Activated naive CD4-positive, alpha-beta T cell treated with Interleukin-2 at 50 U/mL for 16 hours (primary cell): ENCODE measurements at places on chromosomes 3 and 15.
A peak's percentile ranks its signal among the peaks of the same experiment; 100 is the strongest.

DNA sequence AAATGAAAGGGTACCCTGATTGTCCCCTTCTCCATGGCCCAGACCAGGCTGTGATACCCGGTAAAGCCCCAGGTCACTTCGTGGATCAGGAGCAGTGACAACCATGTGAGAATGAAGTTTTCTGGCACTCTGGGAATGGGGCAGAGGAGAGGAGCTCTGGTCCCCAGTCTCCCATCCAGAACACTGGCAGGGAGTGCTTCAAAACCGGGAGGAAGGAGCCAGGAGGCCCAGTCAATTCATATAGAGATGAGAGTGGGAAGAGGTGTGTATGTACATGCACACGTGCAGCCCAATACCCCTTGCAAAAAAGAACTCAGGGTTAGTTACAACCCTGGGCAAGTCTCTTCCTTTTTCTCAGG is 101.4 kb upstream of the TLE3 start:
- no peak for DNase-seq

GRCh38 chr3:121748680-121749275 is 763 bp downstream of the GOLGB1 start:
- no peak for DNase-seq

DNA sequence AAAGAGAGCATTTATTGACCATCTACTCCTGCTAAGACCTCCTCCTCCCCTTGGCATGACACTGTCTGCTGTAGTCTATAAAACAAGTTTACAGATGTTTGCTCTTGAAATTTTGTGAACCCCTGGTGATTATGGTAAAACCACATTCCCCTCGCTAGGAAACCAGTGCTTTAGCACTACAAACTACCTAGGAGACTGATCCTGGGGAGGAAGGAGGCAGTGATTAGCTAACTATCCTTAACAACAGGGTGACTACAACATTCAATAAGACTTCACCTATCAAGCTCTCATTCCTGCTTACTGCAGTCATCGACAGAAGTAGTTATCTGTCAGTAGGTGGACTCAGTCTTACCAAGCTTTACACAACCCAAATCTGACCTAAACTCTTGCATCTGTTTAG is 371.3 kb downstream of the TUSC7 start:
- no peak for DNase-seq

DNA sequence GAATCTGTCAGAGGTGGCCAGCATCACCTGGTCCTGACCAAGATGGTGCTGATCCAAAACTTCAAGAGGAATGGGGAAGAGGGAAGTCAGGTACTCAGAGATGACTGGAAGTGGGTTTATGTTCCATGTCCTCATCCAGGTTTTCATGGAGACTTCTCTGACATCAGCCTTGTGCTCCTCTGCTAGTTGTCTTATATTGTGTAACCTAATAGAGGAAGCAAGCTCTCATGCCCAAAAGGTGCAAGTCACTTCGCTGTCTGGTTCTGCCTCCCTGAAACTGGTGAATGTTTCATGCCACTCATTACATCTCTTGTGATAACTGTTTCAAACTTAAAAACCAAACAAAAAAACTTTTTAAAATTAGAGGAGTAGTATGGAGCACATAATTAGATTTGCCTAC is 127.2 kb upstream of the MANF start:
- DNase-seq = no peak

GRCh38 chr3:62134061-62134496 is 239.3 kb downstream of the FEZF2 start:
- DNase-seq = no peak

DNA sequence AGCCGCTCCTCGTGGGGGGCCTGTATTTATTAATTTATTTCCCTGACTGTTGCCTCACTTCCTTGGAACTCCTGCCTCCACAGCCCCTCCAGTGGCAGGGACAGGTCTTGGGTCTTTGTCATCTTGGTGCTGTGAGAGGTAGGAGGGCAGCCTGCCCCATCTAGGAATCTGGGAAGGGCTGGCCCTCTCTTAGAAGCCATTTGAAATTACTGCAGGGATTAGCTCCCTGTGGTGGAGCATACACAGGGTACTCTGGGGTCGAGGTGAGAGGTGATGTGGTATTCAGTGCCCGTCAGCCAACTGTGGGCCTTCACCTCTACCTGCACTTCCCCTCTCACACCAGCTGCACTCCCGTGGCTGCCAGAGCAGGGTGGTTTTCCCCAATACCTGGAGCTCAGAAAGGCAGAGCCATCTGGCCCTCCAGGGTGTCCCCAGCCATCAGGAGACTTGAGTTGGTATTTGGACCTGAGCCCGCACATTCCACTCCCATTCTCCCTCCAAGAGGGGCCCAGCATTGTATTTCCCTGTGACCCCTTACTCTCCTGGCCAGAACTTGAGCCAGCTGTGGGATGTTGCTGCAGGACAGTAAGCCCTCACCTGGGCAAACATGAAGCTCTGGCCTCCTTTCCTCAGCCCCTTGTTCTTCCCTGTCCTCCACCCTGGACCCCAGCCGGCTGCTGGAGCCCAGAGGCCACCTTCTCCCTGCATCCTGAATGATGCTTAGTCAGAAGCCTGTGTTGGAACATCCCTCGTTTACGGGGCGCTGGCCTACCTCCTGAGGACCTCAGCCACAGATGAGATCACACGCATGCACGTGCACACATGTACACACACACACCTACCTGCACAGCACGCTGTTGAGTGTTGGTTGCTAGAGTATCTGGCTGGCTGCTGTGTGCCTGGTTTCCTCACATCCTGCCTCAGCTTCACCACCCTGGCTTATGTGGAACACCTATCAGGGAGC is 2.0 kb upstream of the JMJD7 start:
- DNase-seq = no peak

- no peak for DNase-seq
Observed at GRCh38 chr3:159732172-159733111, 256.2 kb upstream of the IL12A start.

DNA sequence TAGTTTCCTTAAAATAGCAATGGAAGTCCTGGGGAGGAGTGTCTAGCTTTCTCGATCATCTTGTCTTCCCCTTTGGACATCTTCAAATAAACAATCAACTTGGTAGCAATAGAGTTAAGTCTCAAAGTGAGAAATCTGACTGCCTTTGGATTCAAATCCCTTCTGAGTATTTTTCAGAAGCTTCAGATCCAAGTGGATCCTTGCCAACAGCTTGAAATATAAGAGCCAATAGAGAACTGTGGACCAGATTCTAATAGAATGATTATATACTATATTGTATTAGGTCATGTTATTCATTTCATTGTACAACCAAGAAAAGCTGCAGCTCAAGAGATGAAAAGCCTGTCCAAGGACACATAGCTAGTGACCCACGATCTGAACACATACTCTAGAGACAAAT is 60.2 kb downstream of the SYNPR start:
- no peak for DNase-seq

DNA sequence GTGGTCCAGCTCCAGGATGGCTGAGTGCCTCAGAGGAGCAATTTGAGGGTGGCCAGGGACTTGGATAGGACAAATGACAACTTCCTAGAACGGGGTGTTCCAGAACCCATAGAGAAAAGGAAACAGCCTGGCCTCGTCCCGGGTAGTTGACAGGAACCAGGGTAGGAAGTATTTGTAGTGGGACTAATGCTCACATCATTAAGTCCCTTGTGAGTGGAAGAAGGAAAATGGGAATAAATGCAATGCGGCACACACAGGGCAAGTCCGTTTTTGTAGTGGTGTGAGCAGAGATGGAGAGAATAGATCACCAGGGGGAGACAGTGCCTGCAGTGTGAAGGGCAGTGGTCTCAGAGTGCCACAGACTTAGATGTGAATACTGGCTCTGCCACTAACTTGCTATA is 19.6 kb downstream of the TIMP4 start:
- DNase-seq = peak; percentile 15

DNA sequence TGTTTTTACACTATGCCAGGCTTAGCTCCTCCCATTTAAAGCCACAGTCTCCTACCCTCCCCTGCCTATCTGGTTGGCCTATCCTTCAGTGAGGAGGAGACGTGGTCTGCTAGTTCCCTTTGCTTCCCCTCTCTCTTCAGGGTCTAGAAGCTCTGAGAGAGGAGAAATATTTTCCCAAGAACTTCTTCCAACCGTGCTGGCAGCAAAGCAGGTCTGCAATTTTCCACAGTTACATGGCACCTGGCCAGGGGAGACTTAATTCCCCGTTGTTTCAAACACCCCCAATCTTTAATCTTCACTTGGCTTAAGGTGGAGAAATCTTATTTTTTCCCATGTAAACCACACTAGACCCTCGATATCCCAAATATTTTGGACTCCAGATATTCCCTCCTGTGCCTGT is 149.5 kb upstream of the MCTP2 start:
- DNase-seq = no peak

DNA sequence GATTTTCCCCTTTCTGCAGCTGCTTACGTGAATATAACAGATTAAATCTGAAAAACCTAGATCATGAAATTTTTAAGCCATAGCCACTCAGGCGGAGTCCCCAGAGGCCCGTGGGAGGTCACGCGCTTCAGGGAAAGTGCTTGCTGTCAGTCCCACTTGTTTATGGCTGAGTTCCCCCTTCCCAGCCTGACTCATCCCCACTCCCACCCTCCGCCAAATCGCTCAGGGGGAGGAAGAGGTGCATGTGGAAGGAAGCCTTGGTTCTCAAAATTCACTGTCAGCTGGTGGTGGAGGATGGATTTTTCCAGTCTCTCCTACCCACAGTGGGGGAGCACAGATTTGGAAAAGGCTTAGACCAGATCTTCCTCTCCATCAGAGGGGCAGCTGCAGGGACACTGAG is 67.4 kb downstream of the CORO2B start:
- DNase-seq = no peak

GRCh38 chr3:24405057-24405456 is 89.6 kb downstream of the THRB start:
- no peak for DNase-seq

DNA sequence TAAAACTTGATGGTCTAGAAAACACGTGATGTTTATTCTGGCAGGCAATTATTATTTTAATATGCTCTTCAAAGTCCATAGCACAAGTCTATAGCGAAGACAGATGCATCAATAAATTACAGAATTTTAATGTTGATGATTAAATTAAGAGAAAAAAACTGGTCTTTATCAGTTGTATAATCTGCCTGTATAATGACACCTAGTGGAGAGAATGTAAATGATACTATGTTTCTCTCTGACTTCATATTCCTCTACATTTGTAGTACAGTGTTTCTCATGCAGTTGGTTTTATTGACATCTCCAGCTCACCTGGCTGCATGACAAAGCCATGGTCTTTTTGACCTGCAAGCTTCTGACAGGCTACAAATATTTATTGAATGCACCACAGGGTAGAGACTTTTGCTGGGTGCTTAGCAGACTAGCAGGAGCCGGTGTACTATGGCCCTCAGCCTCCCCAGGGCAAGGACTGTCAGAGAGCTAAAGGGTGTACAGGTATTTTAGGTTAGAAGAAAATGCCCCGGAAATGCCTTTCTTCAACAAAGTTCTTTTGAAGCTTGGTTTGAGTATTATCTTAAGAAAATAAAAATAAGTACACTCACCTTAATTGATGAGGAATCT is 289.9 kb downstream of the GAP43 start:
- no peak for DNase-seq

DNA sequence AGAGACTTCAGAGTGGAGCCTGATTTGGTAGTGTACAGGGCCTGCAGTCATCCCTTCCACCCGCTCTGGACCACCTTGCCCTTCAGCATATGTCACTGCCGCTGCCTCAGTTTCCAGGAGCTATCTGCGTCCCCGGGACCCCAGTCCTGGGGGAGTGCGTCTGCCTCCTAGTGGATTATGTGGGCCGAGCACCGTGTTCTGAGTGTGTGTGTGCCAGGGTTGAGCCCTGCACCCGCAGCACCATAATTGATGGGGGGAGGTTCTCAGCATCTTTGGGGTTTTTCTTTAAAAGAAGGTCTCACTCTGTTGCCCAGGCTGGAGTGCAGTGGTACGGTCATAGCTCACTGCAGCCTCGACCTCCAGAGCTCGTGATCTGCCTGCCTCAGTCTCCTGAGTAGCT is 33.6 kb downstream of the CD276 start:
- DNase-seq = no peak

DNA sequence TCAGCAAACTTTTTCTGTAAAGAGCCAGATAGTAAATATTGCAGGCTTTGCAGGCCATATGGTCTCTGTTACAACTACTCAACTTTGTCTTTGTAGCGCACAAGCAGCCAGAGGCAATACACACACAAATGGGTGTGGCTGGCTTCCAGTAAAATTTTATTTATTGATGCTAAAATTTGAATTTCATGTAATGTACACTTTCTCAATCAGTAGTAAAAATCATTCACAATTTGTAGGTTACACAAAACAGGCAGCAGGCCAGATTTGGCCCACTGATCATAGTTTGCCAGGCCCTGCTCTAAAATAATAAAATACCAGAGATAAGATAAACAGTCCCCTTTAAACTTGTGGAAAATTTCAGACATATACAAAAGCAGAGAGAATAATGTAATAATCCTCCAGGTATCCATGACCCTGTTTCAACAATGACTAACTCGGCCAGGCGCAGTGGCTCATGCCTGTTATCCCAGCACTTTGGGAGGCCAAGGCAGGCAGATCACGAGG is 330.3 kb downstream of the SHQ1 start:
- no peak for DNase-seq

DNA sequence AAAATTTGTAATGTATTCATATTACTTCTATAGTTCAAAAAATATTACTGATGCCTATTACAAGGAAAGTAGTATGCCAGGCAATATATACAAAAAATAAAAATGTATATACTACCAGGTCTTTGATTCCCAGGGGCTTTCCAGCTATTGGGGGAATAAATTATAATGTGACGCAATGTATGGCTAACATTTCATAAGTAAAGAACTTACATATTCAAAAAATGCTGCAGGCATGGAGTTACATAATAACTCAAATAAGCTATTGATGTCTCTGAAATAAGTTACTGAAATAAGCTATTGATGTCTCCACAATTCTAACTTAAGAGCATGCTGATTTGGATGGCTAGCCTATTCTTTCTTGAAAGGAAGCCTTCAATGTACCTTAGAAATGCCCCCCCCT is 30.2 kb downstream of the MCCC1 start:
- no peak for DNase-seq

- no peak for DNase-seq
Observed at GRCh38 chr15:38041576-38041975, 107.1 kb downstream of the TMCO5A start.

GRCh38 chr3:59872128-59872527 is 822.3 kb upstream of the CFAP20DC start:
- no peak for DNase-seq

DNA sequence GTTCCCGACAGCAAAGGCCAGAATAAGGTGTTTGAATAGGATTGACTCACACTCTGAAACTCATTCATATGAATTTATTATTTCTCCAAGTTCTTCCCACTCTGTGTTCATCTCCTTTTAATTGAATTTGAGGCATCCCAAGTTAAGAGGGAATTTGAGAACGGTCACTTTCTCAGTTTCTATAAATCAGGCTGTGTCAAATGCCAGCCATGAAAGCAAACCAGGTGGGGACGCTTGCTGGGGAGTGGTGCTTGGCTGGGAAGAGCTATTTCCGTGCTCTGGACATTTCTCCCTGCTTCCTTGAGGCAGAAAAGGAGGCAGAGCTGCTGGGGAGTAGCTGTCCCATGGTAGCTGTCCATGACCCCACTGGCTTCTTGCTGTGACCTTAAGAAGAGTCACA is 116.6 kb downstream of the FBN1 start:
- no peak for DNase-seq
